ENCODE measurements at places on chromosomes 6 and 20.
A peak's percentile ranks its signal among the peaks of the same experiment; 100 is the strongest.

GRCh38 chr6:44056392-44057237 is 70.6 kb downstream of the MRPL14 start:
- H3K4me3 ChIP-seq: no peak overlapping the region
- H3K27ac ChIP-seq: no peak overlapping the region
- no peaks in the 10 kb centered on the region for H3K36me3 ChIP-seq
- no peaks in the 10 kb centered on the region for H3K27me3 ChIP-seq

GRCh38 chr6:89657445-89658158 is 19.1 kb upstream of the LYRM2 start:
- DNase-seq: no peak
- no peaks in the 10 kb centered on the region for H3K27me3 ChIP-seq
- H3K4me1 ChIP-seq: peaks cover 21% of the 10 kb centered on the region
- H3K36me3 ChIP-seq: no peaks in the 10 kb centered on the region
- no peak overlapping the region for H3K27ac ChIP-seq
- H3K4me3 ChIP-seq: no peak overlapping the region

- H3K4me1 ChIP-seq: no peaks in the 10 kb centered on the region
- H3K27me3 ChIP-seq: no peaks in the 10 kb centered on the region
- DNase-seq: no peak
- no peak overlapping the region for H3K27ac ChIP-seq
- H3K4me3 ChIP-seq: no peak overlapping the region
- H3K36me3 ChIP-seq: no peaks in the 10 kb centered on the region
Measured at GRCh38 chr6:147109707-147110106, 94.5 kb upstream of the STXBP5 start.

- peaks cover 5% of the 10 kb centered on the region for H3K4me1 ChIP-seq
- DNase-seq: no peak
- no peaks in the 10 kb centered on the region for H3K36me3 ChIP-seq
- no peak overlapping the region for H3K27ac ChIP-seq
- peaks cover 87% of the 10 kb centered on the region for H3K27me3 ChIP-seq
Measured at GRCh38 chr20:37571033-37571432, 43.4 kb upstream of the BLCAP start.

DNA sequence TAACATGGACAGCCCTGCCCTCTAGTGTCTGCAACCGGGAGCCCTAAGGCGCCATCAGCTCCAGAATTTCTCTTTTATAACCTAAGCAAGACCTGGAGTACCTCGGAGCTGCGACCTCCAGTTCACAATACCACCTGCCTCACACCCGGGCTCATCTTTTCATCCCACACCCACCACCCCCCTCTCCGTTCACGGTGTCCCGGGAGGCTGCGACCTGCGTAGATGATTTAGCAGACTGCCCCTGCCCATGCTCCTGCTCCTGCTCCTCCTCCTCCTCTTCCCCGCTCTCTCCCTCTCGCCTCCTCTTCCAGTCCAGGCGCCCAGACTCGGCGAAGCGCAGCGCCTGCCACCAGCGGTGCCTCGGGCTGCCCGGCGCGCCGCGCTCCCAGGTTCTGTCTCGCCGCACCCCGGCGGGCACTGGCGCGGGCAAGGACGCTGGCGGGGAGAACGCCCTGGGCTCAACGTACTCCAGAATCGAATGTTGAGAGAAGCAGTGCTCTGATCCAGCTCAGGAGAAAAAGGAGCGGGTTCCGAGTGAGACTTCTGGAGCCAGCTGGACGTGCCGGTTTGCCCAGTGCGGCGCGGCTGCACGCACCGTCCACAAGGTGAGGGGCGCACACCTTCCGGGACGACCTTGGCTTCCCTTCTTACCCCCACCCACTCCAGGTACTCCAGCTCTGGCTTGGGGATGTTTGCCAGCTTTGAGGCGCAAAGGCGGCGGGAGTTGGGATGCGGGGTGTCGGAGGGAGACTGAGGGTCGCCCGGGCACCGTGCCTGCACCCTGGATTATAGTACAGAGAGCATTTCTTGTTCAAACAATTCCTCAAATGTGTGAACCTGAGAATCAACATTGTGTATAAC is at the start of gene HTR1E:
Gene HTR1E, plus strand, starts transcription at position 310 of the 861 bp plus-strand sequence. CDS start 77,807 bp downstream, outside the sequence.
- peaks cover 33% of the 10 kb centered on the region for H3K27me3 ChIP-seq
- H3K4me1 ChIP-seq: peaks cover 11% of the 10 kb centered on the region
- no peaks in the 10 kb centered on the region for H3K36me3 ChIP-seq
- H3K4me3 ChIP-seq: no peak within 1 kb of the TSS

- peaks cover 7% of the 10 kb centered on the region for H3K27me3 ChIP-seq
- H3K4me3 ChIP-seq: no peak overlapping the region
- no peak overlapping the region for H3K27ac ChIP-seq
- H3K4me1 ChIP-seq: peaks cover 14% of the 10 kb centered on the region
- DNase-seq: no peak
- no peaks in the 10 kb centered on the region for H3K36me3 ChIP-seq
Measured at GRCh38 chr6:157227202-157228166, 95.8 kb downstream of the TMEM242 start.

- DNase-seq: no peak
- no peaks in the 10 kb centered on the region for H3K27me3 ChIP-seq
- no peaks in the 10 kb centered on the region for H3K4me1 ChIP-seq
- no peak overlapping the region for H3K27ac ChIP-seq
- H3K36me3 ChIP-seq: no peaks in the 10 kb centered on the region
Measured at GRCh38 chr6:39561536-39562266, 163.5 kb downstream of the KIF6 start.

DNA sequence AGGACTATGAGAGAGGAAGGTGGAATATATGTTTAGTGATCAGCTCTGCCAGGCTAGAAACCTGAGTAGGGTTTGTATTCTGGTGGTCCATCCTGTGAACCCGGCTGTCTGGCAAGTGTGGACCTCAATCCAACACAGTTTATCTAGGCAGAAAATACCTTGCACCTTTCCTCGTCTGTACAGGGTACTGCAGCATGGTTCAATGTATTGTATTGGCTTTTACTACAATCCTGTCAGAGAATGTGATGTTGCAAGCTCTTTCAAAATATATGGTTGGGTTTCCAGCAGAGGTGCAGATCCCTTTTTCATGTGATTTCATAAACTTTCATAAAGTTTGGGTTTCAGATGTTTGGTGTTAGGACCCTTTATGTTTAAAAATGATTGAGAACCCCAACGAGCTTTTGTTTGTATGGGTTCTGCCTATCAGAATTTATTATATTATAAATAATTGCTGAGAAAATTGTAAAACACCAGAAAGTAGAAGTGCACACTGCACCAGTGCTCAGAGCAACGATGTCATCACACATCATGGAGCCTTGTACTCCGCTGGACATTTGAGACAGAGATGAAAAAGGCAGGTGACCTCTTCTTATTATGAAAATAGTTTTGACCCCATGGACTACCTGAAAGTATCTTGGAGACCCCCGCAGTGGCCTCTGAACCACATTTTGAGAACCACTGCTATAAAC is 106.6 kb downstream of the RTN4IP1 start:
- H3K27me3 ChIP-seq: no peaks in the 10 kb centered on the region
- no peak for DNase-seq
- H3K27ac ChIP-seq: peak overlapping the region; percentile 65
- H3K4me3 ChIP-seq: no peak overlapping the region

DNA sequence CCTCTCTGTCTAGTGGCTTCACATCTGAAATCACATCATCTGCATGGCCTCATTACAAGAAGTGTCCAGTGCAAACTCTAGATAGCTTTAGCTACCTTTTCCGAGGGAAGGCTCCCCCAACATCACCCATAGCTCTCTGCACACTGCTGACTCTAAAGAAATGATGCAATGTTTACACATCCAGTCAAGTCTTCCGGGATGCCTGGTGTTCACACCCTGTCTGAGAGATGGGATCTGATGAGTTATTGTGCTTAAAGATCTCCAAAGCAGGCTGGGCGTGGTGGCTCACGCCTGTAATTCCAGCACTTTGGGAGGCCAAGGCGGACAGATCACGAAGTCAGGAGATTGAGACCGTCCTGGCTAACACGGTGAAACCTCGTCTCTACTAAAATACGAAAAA is 404.6 kb upstream of the IRAK1BP1 start:
- no peak overlapping the region for H3K4me3 ChIP-seq
- no peaks in the 10 kb centered on the region for H3K4me1 ChIP-seq
- DNase-seq: no peak
- no peaks in the 10 kb centered on the region for H3K27me3 ChIP-seq
- H3K36me3 ChIP-seq: no peaks in the 10 kb centered on the region

DNA sequence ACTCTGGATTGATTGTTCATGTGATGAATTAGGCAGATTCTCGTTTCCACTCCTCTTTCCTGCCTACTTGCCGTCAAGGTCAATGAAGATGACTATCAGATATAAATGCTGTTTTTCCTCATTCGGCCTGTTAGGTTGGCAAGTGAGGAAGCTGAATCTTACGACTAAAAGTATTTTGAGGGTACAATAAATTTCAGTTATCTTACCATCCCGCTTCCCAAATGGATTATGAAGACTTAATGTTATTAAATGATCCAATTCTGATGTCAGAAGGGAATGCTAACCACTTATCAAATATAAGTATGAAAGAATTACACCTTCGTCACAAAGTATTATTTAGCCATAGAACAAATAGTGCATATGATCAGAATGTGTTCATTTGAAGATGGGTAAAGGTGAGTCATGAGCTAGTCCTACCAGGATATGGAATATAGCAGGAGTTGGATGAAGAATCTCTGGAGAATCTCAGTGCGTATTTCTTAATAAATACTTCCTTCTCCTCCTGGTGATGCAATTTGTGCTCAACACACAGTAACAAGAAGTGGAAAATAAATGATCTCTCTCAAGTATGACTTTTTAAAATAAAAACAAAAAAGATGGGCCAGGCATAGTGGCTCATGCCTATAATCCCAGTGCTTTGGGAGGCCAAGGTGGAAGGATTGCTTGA is 4.6 kb downstream of the GPLD1 start:
- peaks cover 3% of the 10 kb centered on the region for H3K4me1 ChIP-seq
- no peak for DNase-seq
- H3K36me3 ChIP-seq: no peaks in the 10 kb centered on the region
- no peak overlapping the region for H3K4me3 ChIP-seq

DNA sequence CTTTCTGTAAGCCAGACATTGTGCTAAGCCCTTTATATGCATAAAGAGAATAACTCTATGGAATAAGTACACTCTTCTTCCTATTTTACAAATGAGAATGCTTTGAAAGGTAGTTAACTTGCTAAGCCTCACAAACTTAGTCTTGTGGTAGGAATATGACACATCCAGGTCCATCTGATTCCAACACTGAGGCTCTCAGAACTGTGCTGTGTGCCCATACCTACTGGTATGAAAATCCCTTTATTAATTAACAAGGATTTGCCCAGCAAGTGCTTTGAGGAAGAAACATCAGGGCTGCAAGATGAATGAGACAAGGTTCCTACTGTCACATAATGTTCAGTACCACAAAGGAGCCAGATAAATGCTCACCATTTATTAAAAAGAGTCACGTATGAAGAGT is 122.6 kb downstream of the TNFRSF21 start:
- H3K27me3 ChIP-seq: no peaks in the 10 kb centered on the region
- H3K4me3 ChIP-seq: no peak overlapping the region
- H3K4me1 ChIP-seq: peaks cover 41% of the 10 kb centered on the region

DNA sequence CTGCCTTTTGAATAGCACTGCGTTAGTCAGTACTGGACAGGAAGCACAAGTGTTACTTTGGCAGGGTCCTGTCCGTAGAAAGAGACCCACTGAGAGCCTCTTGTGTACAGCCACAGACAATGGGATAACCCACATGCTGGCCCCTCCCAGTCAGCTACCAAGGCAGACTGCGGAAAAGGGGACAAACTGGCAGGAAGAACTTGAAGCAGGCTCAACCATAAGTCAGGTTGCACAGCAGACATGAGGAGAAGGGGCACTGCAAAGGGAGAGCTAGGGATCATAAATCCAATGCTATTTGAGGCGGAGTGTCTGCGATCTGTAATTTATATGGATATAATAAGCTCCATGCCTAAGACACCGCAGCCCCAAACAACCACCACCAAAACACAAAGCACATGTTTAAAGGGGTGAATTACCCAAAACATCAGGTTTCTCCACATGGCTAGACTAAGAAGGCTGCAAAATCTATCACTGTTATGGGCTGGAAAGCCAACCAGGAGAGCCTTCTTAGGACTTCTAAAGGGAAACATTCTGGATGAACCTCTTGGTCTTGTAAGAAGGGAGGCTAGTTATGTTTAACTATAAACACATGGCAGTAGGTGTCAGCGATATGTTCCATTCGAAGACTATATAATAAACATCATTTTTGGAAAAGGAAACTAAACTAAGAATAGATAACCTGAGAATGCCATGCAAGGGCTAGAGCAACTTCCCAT is 141.7 kb downstream of the BACH2 start:
- H3K27me3 ChIP-seq: no peaks in the 10 kb centered on the region
- peaks cover 5% of the 10 kb centered on the region for H3K4me1 ChIP-seq
- H3K4me3 ChIP-seq: no peak overlapping the region
- no peak for DNase-seq

DNA sequence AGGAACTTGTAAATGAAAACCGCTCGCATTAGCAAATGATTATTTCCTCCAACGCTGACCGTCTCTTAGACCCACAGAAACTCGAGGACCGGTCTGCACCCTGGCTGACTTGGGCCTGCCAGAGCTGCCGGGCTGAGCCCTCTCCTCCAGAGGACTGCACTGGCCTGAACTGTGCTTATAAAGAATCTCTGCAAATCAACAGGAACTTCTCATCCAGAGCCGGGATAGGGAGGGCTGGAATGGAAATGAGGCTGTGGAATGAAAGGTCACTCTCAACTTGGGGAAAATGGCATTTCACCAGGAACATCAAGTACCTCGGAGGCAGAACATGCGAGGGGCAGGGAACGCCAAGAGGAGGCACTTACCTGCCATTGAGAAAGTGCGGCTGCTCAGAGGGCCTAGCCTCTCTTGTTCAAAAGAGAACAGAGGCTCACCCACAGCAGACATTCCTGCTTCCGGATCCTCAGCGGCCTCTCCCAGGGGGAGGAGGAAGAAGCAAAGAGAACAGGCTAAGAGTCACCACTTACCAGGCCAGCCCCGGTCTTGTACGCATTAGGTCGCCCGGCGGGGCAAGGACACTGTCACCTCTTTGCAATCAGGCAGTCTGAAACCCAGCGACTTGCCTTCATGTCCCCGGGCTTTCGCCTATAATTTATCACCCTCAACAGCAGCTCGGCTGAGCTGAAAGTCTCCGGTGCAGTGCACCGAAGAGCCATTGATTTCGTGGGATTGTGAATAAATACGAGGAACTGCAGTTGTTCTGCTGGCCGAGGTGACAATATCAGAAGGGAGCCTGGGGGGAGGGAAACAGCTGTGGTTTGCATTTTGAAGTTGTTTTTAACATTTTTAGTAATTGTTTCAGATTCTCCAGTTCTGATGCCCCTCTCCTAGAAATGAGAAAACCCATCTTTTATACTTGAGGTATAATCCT is 37.6 kb downstream of the ZMYND8 start:
- DNase-seq: no peak
- peak overlapping the region; percentile 35 for H3K4me3 ChIP-seq
- peaks cover 76% of the 10 kb centered on the region for H3K4me1 ChIP-seq
- no peaks in the 10 kb centered on the region for H3K36me3 ChIP-seq

- DNase-seq: no peak
- H3K4me3 ChIP-seq: no peak overlapping the region
- H3K27me3 ChIP-seq: no peaks in the 10 kb centered on the region
- no peaks in the 10 kb centered on the region for H3K4me1 ChIP-seq
- H3K27ac ChIP-seq: no peak overlapping the region
Measured at GRCh38 chr6:134111062-134111677, 58.7 kb upstream of the SLC2A12 start.
